Stimulated activated CD8-positive, alpha-beta memory T cell treated with anti-CD3 and anti-CD28 coated beads, Interleukin-7, amount 100 ng/mL, for 4 hours (primary cell): ENCODE measurements at places on chromosomes 1 and 21.
A peak's percentile ranks its signal among the peaks of the same experiment; 100 is the strongest.

DNA sequence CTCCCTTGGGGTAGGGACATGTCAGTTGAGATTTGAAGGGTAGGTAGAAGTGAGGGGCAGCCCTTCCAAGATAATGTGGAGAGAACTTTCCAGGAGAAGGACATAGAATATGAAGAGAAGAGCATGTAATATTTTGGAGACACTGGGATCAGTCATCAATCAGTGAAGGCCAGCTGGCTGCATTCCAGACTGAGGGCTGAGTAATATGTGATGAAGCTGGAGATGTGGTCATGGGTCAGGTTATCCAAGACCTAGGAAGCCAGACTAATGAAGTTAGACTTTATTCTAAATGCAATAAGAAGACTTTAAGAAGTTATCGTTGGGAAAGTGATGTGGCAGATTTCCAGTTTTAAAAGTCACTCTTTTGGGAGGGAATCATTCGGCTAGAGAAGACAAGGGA lies 262.0 kb downstream of the HMCN1 start:
- DNase-seq = no peak

GRCh38 chr1:27455139-27455811 lies 34.7 kb downstream of the WASF2 start:
- no peak for DNase-seq

- DNase-seq = no peak
These were observed 3.9 kb downstream of the RPS6KC1 start for GRCh38 chr1:213054733-213055591.

GRCh38 chr1:2049225-2049717 lies 940 bp upstream of the PRKCZ start:
- DNase-seq = no peak

- DNase-seq = no peak
These were observed 186.9 kb upstream of the VAMP3 start for GRCh38 chr1:7584157-7584556.

- peak; percentile 51 for DNase-seq
These were observed 20.3 kb upstream of the CSF1 start for GRCh38 chr1:109890115-109890953.
